ENCODE measurements at places on chromosomes 6 and 20.

DNA sequence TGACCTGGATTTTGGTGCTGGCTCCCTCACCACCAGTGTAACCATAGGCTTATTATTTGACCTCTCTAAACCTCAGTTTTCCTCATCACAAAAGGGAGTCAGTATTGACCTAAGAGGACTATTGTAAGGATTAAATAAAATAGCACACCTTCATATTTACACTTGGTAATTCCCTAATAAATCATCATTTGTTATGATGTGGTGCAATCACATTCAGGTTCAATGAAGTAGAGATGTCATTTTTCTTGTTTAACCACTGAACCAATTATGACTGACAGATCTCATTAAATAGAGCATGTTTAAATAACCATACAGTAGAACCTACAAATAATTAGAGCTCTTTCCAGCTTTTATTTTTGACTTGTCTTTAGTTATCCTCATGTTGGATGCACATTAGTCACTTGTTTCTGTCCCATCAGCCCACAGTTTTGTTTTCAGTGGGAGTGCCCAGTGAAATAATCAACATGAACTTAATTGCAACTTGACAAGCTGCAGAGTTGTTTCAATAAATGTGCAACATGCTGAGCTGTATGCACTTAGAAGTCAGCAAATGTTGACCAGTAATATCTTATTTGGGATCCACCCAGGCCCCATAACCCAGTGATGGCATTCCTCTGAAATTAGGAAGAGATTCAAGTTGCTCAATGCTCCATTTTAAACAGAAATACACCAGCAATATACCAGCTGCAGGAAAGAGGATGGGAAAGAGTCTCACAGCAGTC lies 451.7 kb upstream of the MARCKS start:
- DNase-seq = no peak

DNA sequence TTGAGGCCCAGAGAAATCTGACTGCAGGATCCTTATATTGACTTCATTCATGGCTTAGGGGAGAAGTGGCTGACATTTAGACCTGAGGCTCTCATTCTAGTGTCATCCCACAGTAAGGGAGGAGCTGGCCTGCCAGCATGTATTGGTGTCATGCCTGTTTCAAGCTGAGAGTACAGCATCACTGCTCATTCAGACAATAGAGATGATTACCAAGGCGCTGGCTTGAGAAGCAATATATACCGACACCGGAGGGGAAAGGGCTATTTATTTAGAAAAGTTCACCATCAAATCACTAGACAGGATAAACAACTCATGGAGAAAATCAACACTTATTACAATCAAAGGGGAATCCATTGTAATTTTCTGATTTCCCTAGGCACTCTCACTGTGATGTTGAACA lies 84.4 kb upstream of the HDAC2 start:
- DNase-seq = no peak

- peak; percentile 76 for DNase-seq
Measured at GRCh38 chr6:157873735-157874344, 50.8 kb downstream of the SNX9 start.

DNA sequence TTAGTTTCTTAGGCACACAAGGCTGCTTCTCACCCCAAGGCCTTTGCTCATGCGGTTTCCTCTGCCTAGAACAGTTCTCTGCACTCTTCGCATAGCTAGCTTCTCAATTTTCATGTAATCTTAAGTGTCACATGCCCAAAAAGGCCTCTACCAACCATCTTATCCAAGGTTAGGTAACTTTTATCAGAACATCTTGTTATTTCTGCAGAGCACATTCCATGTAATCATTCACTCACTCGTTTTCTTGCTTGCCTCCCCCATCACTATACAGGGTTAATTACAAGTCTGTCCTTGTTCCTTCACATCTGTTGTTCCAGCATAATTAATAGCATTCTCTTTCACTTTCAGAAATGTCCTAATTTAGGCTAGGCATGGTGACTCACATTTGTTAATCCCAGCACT lies 53.8 kb downstream of the NCOA6 start:
- DNase-seq = no peak

DNA sequence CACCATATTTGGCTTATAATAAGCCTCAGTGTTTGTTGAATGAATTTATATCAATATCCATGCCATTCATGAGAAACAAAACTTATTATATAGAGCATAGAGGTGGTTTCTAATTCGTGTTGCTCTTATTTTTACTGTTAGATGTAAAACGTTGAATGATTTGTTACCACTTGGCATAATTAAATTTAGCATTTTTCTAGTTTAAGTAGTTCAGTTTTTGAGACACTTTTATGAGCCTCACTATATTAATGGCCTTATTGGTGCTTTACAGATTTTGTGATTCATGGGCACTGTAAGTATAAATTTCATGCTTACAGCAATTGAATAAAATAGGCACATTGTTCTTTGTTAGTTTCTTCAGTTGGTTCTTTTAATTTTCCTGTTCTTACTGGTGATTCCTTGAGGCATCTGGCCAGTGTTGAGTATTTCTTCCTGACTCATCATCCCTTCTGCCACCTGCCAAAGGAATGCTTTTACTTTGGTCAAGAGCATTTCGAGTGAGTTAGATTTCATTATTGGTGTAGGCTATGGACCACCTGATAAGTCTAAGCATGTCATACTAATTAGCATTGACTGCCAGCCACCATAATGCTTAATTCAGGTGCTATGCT lies 34.8 kb downstream of the CDKAL1 start:
- no peak for DNase-seq

GRCh38 chr6:134175532-134176263 lies 123.3 kb upstream of the SLC2A12 start:
- peak; percentile 54 for DNase-seq

DNA sequence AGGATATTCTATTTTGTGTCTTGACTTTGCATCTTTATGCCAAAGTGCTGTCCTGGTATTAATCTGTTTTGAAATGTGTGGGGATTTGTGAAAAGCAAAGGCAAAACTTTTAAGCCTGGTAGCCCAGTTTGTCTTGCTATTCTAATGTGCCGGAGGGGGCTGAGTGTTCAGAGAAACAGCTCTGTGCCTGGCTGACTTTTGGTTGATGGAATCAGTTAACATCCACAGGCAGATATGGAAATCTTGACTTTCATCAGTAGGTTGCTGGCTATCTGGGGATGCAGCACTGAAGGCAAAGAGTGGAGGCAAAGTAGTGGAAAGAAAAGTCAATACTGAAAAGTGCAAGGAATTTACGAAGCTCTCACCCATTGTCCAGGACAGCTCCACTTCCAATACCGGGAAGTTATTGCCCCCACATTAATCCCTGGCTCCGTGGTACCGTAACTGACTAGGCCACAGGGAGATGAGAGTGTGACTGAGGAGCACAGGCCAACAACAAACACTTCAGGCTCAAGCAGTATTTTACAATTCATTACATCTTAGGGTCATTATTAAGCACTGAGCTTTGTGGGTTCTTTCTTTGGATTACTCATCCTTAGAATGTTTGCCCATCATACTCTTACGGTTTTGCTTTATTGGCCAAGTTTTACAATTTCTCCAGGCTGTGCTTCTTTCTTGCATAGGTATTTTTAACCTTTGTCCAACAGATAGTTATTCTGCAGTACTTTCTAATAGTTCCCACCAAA lies 164.6 kb downstream of the MTFR2 start:
- no peak for DNase-seq

DNA sequence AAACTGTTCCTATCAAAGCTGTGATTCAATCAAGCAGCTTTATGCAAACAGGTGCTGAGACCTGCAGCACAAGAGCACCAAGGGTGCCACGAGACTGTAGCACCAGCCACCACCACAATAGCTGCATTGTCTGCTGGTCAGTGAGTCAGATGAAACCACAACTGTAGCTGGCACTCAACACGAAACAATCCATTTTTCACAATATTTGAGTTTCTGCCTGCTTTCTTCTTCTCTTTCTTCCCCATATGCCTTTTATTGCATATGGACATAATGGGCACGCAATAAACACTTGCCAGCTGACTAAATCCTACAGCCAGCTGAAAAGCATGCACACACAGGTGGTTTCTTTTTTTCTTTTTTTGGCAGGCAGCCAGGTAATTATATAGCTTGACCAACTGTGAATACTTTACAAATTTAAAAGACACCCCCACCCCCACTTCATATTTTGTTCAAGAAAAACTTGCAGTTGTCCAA lies 16.6 kb downstream of the SLC2A12 start:
- DNase-seq = no peak

DNA sequence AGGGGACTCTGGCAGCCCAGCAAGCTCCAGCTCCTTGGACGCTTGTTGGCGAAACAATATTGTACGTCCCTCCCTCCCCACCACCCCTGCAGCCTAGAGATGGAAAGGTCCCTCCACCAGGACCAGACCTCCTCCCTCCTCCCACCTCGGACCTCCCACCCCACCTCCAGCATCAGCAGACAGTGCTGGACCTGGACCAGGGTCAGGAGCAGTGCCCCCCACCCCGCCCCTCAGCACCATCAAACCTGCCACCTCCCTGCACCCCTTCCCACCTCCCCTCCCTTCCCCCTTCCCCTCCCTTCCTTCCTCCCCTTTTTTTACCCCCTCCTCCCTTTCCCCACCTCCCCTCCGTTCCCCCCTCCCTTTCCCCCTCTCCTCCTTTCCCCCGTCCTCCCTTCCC lies 98.4 kb downstream of the TAF4 start:
- DNase-seq = no peak

DNA sequence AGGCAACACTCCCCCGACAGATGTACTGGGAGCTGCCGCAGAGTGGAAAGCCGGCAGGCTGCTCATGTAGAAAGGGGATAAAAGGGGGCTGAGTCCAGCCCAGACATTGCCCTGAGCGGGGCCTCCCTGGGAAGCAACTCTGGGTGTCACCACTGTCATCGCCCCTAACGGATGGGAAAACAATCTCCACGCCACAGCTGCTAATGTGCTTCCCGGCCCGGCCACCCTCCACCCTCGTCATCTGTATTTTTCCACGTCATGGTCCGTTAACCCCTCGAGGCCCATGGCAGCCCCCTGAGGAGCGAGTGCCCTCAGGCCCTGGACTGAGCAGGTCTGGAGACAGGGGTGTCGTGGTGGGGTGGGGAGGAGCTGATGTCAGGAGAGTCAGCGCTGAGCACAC lies 227.4 kb downstream of the DLL1 start:
- no peak for DNase-seq

DNA sequence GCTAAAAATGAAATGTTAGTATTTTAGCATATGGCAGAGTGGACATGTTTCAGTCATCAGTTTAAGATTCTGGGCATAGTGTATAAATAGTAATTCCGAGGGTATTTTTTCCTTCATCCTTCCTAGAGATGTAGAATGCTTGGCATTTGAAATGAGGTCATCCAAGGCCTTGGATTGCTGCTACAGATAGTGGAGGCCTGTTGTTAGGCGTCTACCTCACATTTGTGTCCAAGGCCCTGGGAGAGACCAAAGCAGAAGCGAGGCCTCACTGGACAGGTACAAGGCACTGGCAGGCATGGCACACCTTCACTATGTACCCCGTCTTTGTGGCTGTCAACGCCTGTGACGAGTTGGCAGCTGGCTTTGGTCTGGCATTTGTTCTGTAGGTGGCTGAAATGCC lies 58.0 kb downstream of the DTD1 start:
- no peak for DNase-seq

- no peak for DNase-seq
Measured at GRCh38 chr6:15350386-15351083, 104.7 kb downstream of the JARID2 start.

GRCh38 chr20:5662769-5663168 lies 87.4 kb upstream of the SHLD1 start:
- DNase-seq = no peak

- peak; percentile 18 for DNase-seq
Measured at GRCh38 chr6:41428996-41429421, 93.6 kb downstream of the NCR2 start.

DNA sequence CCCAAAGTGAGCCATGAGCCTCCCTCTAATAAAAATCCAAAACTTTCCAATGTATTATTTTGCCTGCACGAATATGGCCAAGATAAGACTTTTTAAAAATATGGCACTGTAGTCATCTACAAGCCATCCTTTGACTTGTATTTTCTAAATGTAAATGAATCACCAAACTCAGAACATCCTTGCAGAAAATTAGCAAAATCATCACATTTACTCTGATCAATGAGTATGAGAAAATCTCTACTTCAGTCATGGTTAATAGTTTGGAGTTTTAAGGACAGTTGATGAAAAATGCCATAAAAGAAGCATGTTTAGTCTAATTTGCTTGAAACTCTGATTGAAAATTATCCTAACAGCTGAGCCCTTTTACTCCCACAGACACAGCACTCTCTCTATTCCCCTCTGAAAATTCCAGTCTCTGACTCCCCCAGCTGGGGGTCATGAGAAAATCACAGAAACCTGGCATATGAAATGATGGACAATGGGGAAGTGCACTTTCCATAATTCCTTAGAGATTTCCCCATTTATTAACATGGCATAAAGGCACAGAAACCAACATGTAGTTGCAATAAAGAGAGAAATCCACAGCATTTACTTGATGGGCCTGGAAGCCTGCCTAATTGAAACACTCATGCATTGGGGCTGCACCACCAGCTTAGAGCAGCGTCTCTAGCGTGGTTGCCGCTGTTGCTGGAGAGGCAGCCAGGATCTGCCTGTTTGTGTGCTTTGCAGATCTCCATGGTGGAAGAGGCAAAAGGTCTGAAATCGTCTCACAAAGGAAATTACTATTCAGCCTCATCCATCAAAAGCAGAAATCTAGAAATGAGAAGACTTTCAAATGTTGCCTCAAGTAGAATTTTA lies 214.0 kb downstream of the WDR27 start:
- DNase-seq = no peak

GRCh38 chr6:53309059-53309900 lies 39.5 kb downstream of the ELOVL5 start:
- no peak for DNase-seq

DNA sequence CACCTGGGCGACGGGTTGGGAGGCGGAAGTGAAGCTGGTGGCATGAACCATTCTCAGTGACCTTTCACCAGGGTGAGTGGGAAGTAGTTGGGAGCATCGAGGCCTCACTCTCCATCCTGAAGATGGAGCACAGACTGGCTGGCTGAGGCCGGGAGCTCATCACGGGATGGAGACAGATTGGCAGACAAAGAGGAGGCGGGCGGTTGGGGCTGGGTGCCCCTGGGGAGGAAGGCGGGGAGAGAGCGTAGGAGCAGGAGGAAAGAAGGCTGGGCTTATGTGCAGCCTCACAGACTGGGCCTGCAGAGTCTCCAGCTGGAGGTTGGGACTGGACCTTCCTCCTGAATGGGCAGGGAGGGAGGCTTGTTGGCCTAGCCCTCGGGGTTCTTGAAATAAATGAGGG lies 44.2 kb upstream of the SCRT2 start:
- no peak for DNase-seq

DNA sequence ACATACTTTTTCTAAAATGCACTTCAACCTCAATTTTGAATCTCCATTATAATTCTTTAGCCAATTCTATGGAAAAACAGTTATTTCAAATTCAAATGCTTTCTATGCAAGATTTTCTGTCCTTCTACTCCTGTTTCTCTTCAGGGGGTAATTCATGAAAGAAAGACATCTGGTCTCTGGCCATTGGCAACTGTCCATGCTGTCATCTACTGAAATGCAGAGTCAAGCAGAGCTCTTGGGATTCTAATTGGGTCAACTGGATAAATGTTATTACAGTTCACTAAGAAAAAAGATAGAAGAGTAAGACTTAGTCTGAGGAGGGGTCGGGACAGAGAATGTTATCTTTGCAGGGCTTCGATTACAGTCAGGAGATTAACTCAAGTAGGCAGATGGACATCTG lies 22.0 kb upstream of the BMP5 start:
- no peak for DNase-seq

- no peak for DNase-seq
Measured at GRCh38 chr6:142376115-142376514, 74.3 kb downstream of the ADGRG6 start.

All from stimulated activated effector memory CD8-positive, alpha-beta T cell treated with anti-CD3 and anti-CD28 coated beads, Interleukin-12 subunit alpha, Interleukin-12 subunit beta, amount 100 ng/mL, for 72 hours (primary cell).